AG10803 (cell line): ENCODE measurements at places on chromosomes 4 and X.

GRCh38 chrX:35006361-35006760, 63.8 kb downstream of the FAM47B start:
- DNase-seq, result no peak

DNA sequence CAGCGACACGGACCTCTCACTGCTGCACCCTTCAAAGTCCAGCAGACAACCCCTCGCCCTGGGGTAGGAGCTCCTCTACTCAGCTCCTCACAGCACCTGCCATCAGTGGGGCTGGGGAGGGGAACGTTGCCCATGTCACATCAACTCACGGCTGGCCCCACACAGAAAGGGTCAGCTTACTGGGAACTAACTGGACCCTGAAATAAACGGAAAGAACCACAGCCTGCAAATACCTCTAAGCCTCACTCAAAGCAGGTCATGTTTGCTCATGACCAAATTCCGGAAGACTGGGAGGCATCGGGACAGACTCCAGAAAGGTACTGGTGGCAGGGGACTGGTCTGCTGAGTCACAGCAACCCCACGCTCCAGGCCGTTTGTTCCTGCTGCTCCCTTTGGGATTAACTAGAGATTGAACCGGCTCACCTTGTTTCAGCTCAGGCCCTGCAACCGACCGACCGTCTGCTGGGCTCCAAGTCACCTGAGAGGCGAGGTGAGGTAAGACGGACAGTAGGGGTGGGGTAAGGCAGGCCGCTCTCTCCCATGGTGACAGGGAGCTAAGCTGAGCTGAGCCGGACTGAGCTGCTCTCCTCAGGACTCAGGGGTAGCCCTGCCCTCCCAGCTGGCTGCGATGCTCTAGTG, 5.6 kb downstream of the G6PD start:
- DNase-seq, result no peak

DNA sequence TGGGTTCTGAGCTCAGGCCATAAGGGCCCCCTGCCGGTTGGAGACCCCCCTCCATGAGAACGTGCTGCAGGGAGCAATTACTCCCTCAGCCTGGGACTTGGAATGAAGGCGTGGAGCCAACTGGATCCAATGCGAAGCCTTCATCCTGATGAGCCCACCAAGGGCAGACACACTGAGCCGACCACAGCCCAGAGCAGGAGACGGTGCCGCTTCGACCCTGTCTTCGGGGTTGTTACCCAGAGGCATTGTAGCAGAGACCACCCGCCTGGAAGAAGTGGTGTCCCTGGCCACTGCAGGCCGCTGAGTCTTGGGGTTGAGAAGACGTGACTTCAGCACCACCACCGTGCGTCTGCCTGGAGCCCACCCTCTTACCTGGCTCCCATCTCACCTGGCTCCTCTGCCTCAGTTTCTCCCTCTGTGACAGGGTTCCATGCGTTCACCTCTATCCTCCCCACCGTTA, 7.0 kb upstream of the NKX1-1 start:
- no peak for DNase-seq

DNA sequence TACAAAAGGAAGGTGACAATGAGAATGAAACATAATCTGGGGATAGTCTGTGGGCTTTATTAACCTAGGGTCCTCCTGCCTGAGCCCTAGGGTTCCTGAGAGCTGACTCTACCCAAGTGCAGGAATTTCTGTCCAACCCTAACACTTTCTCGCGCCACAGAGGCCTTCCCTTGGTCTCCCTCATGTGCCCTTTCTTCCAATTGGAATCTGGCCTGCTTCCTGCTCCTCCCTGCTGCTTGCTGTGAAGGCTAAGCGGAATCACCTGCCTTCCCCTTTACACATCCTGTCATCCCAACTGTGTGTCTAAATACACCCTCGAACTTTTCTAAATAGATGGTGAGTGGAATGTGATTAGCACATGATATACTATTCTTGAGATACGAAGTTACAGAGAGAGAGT, 5.9 kb downstream of the MAGEA11 start:
- DNase-seq, result no peak

- peak; percentile 70 for DNase-seq
Measured at GRCh38 chrX:49041744-49042580, 1.2 kb downstream of the TFE3 start.
